ENCODE measurements at places on chromosomes 5 and 9. TPM values are rescaled to one million over a fixed set of nuclear protein-coding genes. Genes with fewer than 3 reads are reported as not detected.

The TMEM252 gene
- total RNA-seq = not detected

The LIX1 gene
- not detected for total RNA-seq

GRCh38 chr5:14737291-14737690 is 72.8 kb downstream of the OTULIN start:
- DNase-seq = no peak

DNA sequence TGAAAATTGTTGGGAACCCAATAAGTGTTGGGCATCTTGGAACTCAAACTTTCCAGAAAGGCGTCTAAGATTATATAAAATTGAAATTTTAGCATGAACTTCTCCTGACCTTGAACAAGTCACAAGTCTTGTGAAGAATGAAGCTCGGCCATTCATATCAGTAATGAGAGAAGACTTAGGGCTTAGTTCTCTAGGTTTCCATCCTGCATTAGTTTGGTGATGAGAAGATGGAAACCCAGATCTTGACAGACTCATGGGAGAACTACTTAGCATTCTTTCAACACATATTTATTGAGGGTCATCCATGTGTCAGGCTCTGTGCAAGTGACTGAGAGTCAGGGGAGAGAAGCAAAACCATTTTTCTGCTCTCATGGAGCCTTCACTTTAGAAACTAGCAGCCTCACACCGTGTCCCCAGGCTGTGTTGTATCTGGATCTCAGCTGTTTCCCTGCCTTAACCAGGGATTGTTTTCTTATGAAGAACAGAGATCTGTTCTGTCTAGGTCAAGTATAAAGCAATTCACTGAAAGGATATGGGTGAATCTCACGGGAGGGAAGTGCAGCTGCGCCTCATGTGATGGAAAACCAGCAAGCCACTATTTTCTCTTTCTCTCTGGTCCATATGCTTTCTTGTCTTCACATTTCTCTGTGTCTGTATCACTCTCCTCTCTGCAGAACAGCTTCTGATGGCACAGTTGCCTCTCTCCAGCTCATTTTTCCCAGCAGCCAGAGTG is 3.4 kb downstream of the GARNL3 start:
- no peak for DNase-seq

DNA sequence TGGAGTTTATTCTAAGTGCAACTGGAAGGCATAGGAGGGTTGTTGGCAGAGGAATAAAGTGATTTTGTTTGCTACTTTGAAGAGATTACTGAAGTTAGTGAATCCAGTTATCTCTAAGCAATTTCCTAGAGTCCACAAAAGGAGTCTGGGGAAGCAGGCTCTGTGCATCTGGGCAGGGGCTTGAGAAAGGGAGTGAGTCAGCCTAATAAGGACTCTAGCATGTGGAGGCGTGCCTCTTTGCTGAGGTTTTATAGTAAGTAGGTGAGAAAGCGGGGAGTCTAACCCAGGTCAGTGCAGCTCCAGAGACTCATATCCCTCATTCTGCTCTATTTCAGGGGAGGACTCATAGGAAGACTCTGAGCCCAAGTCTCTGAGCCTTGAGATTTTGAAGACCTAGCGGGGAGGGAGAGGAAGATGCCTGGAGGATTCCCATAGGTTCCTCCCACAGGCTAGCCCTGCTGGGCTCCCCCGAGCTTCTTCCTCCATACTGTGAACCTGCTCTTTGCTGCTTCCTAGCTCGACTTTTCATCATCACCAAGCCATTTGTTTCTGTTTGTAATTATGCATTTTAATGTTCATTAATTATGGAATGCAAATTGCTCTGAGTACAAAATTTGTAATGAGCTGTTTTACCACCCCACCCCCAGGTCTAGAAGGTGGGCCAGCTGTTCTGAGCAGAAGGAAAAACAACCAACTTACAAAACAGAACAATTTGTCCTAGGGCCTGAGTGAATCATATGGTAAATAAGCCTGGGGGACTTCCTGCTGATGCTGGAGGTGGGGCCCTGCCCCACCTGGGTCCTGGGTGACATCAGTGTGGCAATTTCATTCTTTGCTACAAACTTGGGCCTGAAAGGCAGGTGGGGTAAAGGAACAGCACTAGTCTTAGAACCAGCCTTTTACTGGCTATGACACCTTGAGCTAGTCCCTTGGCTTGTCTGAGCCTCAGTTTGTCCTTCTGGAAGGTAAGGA is 150.2 kb downstream of the TRIM32 start:
- DNase-seq = no peak

DNA sequence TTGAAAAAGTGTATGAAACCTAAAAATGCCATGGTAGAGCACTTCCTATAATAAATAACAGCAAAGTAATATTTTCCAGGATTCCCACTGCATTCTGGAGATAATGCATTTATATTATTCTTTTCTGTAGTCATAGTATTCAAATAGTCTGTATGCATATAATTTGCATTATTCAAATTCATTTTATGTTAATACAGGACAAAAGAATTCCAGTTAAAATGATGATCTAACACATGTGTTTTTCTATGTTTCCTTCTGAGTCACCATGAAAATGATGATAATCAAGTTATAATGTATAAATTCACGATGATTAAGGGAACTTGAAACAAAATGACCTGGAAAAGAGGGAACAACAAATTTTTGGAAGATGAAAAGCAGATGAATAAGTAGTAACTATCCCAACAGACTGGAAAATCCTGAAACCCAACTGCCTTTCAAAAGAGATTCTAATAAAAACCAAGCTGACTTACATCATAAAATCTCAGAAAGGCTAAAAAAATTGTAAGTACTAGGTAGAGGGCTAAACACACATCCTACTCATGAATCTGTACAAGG is 358.6 kb upstream of the PAPPA start:
- DNase-seq = no peak

The CTXN3 gene
- total RNA-seq = not detected

DNA sequence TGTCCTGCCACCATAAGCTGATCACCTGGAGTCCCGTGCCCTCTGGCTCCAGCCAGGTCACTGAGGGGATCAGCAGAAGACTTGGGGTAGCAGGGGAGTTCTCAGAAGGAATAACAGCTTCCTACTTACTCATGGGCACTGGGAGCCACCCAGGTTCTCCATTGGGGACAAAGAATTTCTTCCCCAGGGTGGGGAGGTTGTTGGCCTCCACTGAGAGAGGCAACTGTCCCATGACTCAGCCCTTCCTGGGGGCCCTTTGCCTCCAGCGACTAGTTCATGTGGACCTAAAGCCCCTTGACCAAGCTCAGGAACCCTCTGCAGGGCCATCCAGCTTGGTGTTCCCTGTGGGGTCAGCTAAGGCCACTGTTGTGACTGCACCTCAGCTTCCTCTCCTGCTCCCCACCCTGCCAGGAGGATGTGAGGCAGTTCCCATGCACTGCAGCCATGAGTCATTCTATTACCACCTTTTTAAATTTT is 175.0 kb downstream of the AUH start:
- DNase-seq = peak; percentile 83

- no peak for DNase-seq
Observed at GRCh38 chr5:123132316-123132715, 43.3 kb downstream of the PRDM6 start.

- DNase-seq = no peak
Observed at GRCh38 chr9:26334706-26335105, 557.9 kb downstream of the CAAP1 start.

The SVEP1 gene
- 13.1 TPM for total RNA-seq
